ENCODE measurements at places on chromosomes 6 and 20.

GRCh38 chr6:46338131-46338530 is 153.1 kb downstream of the RCAN2 start:
- DNase-seq: no peak

DNA sequence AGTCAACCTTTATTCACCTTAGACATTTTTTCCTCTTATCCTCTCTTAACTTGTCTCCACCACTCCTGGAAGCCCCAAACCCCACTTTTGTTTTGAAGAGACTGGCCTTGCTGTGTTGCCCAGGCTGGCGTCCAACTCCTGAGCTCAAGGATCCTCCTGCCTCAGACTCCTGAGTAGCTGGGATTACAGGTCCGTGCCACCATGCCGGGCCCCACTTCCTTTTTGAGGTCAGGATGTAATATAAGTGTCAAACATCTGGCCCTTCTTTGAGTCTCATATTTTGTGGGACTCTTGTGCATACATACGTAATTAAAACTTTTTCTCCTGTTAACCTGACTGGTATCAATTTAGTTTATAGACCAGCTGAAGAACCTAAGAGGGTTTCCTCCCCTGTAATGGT is 1.4 kb upstream of the CDK19 start:
- DNase-seq: no peak

- no peak for DNase-seq
Measured at GRCh38 chr6:20771409-20771808, 237.2 kb downstream of the CDKAL1 start.

DNA sequence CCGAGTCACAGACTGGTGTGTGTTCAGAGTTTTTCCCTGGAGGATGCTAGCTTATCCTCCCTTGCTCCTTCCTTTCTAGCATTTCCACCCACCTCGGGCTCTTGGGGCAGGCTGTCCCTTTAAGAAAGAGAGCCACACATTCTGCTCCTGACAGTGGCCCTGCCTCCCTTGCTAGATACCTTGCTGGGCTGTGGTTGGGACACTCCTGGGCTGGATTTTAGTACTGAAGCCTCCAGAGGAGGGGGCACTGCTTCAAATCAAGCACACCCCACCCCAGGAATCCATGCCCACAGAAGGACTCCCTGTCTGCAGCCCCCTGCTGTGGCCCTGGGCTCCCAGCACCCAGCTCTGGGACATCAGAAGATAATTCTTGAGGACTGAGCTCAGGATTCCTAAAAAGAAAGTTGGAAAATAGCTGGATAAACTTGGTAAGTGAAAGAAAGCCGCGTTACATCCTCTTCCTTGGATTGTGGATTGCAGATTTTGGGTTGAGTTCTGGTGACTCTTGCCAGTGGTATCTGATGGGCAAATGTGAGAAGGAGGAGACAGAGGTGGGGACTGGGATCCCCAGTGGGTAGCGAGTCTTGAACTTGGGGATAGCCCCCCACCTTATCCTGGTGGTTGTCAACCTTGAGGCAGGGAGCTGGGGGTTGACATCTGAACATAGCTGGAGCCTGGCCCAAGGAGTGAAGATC is 29.0 kb downstream of the DAAM2 start:
- DNase-seq: no peak

GRCh38 chr6:71088166-71088565 is 131.3 kb upstream of the B3GAT2 start:
- DNase-seq: no peak

- DNase-seq: no peak
Measured at GRCh38 chr6:146990821-146991798, 213.1 kb upstream of the STXBP5 start.

GRCh38 chr20:18224968-18225568 is 63.3 kb upstream of the ZNF133 start:
- DNase-seq: no peak

DNA sequence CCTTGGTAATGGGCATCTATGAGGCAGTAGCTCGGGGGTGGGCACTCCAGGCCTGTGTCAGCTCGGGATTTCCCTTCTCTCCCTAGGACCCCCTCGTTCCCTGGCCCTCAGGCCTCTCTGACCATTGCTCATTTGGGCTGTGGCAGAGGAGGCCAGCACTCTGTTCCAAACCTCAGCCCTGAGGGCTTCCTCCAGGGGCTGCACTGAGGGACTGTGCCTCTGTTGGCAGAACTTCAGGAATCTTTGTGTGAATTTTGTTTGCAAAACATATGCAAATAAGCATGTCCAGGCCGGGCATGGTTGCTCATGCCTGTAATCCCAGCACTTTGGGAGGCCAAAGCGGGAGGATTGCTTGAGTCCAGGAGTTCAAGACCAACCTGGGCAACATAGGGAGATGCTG is 11.0 kb downstream of the PACSIN1 start:
- no peak for DNase-seq

GRCh38 chr20:61737812-61738443 is 327.8 kb downstream of the TAF4 start:
- no peak for DNase-seq

DNA sequence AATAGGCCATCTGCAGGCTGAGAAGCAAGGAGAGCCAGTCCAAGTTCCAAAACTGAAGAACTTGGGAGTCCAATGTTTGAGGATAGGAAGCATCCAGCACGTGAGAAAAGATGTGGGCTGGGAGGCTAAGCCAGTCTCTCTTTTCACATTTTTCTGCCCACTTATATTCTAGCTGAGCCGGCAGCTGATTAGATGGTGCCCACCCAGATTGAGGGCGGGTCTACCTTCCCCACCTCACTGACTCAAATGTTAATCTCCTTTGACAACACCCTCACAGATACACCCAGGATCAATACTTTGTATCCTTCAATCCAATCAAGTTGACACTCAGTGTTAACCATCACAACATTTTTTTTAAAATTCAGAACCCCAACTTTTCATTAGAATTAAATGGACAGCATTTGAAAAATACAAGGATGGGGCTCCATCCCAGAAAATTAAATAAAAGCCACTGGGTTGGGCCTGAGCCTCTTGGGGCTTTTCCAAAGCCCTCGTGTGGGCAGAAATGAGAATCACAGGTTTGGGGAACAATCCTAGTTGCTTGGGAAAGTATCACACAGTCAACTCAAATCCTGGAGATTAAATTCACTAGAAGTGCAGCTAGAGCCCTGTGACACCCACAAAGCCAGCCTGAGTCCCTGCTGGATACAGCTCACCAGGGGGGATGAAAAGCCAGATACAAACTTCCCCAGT is 2.2 kb downstream of the CLDN20 start:
- DNase-seq: no peak

DNA sequence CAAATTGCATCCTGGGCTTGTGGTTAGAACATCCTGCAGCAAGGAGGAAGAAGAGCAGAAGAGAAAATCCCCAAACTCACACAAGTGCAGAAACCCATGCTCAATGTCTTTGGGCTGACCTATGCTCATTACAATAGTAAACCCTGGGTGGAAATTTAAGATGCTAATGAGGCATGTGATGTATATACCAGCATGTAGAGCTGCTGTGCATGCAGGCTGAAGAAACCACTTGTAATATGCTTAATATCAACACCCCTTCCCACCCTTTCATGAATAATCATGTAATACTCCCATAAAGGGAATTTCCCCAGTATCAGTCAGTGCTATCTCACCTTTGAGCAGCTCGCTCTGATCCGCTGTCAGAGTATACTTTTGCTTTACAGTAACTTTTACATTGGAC is 90.0 kb upstream of the GRIK2 start:
- DNase-seq: no peak

GRCh38 chr6:45699663-45700062 is 316.0 kb downstream of the CLIC5 start:
- no peak for DNase-seq

DNA sequence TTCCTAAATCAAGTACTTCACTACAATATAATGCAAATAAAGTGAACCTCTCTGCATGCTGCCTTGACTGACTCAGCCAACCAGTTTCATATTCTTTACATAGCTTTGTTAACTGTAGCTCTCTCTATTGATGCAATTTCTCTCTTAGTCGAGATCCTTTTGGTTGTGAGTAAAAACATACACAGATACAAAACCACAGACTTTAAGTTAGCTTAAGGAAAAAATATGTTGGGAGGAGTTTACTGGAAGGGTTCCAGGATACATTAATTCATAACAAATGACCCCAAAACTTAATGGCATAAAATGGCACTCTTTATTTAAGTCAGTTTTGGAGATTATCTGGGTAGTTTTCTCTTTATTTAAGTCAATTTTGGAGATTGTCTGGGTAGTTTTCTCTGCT is 15.7 kb downstream of the HTR1E start:
- DNase-seq: no peak

- no peak for DNase-seq
Measured at GRCh38 chr20:53731595-53731994, 138.0 kb upstream of the ZNF217 start.

GRCh38 chr20:31894980-31895675 is 24.7 kb downstream of the TTLL9 start:
- DNase-seq: no peak

DNA sequence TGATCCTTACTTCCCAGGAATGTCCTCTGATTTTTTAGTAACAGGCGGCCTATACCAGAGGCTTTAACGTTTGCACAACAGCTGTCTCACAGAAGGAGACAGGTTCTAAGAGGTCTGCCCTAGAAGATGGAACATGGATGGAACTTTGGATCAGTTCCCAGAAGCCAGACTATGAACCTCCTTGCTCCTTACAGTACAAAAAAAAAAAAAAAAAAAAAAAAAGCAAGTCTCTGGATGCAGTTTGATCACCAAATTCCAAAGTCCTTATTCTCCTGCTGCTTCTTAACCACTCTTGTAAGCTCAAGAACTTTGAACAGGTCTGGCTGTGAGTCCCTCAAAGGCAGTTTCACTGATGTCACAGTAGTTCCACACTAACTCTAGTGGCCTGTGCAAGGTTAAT is 2.0 kb upstream of the TRMT11 start:
- DNase-seq: no peak

GRCh38 chr6:10101551-10102252 is 313.2 kb downstream of the TFAP2A start:
- DNase-seq: no peak

DNA sequence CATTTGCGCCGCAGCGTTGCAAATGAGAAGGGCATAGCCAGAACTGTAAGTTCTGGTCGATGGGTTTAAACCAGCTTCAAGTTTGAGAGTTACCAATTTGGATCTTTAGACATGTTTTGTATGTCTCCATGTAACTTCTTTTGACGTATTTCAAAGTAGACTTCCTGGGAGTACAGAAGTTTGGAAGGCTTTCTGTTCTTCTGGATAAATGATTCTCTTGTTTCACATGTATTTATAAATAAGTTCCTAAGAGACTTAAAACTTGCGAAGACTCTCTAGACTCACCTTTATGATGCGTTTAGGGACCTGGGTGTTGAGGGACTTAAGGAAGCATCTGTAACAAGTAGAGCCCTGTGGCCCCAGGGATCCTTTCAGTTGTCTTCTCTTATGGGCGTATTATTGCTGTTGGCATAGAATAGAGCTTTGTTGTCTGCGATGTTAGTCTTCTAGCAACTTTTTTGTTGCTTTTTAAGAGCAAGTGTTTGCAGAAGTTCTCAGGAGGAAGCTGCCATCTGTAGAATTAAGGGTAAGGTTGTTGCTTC is 1.3 kb downstream of the CDYL start:
- peak; percentile 18 for DNase-seq

- DNase-seq: peak; percentile 48
Measured at GRCh38 chr6:17986656-17987446, 584 bp downstream of the KIF13A start.

GRCh38 chr20:45823949-45824835 is 2.9 kb downstream of the TNNC2 start:
- DNase-seq: peak; percentile 12

GRCh38 chr6:166672624-166673206 is 45.7 kb upstream of the RPS6KA2 start:
- DNase-seq: no peak

GRCh38 chr6:110551088-110551487 is 74.7 kb upstream of the SLC22A16 start:
- no peak for DNase-seq

- peak; percentile 87 for DNase-seq
Measured at GRCh38 chr6:42781796-42782688, at the start of gene BICRAL. Gene BICRAL, plus strand, starts transcription at chr6:42782052. Its CDS starts 39,971 bp downstream, at chr6:42822023.

- peak; percentile 7 for DNase-seq
Measured at GRCh38 chr6:2966347-2966746, 5.0 kb downstream of the SERPINB6 start.

DNA sequence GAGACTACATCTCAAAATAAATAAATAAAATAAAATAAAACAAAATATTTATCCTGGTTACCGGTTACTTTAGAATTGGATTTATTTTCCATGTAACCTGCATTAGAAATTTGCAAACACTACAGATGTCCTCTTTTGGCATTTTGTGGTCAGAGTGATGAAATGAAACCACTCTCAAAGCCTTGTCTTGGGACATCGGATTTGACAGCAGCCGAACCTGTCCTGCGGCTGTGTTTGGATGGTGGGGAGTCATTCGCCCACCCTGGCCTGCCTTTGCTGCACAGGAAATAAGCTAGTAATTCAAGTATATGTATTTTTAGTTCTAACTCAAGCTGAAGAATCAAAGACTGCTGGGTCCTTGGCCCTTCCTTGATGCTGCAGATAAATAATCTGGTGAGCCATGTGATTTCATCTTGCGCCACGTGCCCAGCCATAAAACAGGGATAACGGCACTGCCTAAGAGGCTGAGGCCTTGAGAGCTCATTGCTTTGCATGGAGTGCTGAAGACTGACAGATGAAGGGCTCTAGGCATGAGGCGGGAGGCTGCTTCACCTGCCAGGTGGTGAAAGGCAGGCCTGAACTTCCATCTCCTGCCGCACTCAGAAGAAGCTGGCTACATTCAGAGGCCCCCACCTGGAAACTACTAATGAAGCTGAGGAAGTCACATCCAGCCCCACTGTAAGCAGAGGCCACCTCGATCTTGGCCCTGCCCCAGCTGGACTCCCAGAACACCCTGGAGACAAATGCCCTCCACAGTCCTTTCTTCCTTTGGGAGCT is 76.9 kb downstream of the NOL4L start:
- DNase-seq: no peak

DNA sequence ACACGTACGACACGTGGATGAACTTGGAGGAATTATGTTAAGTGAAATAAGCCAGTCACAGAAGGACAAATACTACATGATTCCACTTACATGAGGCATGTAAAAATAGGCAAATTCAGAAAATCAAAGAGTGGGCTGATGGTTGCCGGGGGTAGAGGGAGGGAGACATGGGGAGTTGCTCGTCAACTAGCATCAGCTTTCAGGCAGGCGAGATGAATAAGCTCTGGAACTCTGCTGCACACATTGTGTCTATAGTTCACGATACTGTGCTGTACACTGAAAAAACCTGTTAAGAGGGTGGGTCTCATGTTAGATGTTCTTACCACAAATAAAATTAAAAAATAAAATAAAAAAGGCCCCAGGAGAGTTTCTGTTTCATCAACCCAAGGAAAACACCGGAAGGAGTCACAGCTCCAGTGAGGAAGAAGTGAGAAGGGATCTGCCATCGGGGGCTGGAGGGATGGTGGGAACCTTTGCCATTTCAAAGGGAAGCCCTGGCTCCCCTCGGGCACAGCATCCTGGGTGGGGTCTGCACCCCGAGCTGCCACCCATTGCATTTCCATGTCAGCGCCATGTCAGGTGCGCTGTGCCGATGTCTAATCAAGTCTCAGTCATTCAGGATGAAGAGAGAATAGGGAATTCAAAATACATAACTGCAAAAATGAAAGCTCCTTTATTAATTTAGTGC is 98.3 kb downstream of the SLC22A23 start:
- DNase-seq: no peak

- peak; percentile 91 for DNase-seq
Measured at GRCh38 chr6:9087470-9087869, 652.1 kb upstream of the SLC35B3 start.

Measured in NCI-H1417 (cell line).